NCI-H2171 (cell line): ENCODE measurements at places on chromosomes 1 and 21.
A peak's percentile ranks its signal among the peaks of the same experiment; 100 is the strongest.

GRCh38 chr1:11238311-11238710 is 24.0 kb downstream of the MTOR start:
- DNase-seq = no peak

GRCh38 chr1:22283596-22283995 is 140.7 kb upstream of the WNT4 start:
- no peak for DNase-seq

DNA sequence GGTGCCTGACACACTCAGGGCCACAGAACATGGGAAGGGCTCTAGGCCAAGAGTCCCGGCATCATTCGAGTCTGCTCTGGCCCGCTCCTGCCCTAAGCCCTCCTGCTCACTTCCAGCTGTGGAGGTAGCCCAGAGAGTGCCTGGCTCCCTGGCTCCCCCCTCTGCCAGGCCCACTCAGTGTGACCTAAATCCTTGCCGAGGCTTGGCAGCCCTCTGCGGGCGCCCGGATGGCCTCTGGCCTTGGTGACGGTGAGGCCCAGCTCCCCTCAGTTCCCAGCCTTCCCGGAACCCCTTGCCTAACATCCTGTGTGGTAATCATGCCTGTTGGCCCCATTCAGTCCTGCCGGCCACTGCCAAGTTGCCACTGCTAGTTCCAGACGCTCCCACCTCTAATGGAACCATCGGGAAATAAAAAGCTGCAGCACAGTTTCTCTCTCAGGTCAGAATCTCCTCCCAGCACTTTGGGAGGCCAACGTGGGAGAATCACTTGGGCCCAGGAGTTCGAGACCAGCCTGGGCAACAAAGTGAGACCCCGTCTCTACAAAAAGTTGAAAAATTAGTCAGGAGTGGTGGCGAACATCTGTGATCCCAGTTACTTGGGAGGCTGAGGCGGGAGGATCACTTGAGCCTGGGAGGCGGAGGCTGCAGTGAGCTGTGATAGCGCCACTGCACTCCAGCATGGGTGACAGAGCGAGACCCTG is 1.2 kb upstream of the H6PD start:
- no peak for DNase-seq

DNA sequence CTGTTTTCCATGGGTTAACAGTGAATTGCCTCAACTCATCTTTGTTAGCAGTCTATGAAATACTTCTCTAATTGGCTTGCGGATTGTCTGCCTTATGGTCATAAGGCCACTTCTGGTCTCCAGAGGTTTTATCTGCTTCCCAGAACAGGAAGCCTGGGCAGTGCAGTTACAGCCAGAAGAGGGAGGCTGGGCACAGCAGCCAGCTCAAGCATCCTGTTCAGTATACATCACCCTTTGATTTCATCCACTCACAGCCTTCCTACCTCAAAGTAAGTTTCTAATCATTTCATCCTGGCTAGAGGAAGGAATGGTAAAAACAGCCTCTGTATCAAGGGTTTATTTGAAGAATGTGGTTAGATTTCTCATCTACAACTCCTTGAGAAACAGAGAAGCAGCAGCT is 311.5 kb upstream of the DEPDC1 start:
- DNase-seq = no peak

- DNase-seq = no peak
Measured at GRCh38 chr1:162008799-162009198, 14.9 kb downstream of the OLFML2B start.

DNA sequence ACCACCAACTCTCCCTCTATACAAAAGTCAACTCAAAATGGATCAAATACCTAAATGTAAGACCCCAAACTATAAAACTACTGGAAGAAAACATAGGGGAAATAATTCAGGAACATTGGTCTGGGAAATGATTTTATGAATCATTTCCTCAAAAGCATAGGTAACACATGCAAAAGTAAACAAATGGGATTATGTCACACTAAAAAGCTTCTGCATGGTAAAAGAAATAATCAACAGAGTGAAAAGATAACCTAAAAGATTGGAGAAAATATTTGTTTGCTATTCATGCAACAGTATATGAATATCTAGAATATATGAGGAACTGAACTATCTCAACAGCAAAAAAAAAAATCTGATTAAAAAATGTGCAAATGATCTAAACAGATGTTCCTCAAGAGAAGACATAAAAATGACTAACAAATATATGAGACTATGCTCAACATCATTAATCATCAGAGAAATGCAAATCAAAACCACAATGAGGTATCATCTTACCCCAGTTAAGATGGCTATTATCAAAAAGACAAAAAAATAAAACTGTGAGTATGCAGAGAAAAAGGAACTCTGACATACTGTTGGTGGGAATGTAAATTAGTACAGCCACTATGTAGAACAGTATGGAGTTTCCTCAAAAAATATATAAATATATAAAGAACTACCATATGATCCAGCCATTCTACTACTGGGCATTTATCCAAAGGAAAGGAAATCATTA is 47.8 kb downstream of the VCAM1 start:
- DNase-seq = no peak

DNA sequence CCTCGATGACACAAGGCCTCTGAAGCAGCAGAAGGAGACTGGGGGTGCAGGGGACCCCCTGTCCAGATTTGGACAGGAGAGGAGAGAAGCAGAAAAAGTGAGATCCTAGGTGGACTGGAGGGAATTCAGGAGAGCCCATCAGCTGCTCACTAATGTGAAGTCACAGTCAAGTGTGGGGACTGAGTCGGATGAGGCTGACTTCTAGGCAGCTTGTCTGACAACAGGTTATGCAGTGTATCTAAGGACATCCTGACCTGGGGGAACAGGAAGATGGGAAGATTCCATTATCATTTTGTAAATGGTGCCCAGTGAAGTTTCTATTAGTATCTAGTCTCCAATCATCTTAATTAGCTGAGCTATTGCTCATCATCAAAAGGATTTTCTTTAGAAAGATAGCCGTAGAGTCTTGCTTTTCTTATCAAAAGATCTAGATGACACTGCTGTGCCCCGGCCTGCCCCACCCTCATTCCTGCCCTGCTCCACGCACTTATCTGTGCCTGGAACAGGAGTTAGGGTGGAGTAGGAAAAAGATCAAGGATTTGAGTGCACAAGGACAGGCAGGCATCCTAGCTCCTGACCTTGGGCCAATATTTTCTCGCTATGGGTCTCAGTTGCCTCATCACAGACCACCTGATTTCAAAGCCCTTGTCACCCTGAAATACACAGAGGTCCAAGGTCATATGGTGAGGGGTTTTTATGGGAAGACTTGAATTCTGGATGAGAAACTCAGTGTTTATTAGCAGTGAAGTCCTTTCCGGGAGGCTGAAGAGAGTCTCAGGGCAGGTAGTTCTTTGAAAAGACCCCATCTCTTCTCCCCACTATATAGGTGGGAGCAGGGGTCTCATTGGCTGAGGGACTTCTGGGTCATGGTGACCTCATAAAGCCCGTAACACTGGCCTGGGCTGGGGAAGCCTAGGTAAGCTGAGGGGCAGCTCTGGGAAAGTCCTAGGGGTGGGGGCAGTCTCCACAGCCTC is at the start of gene MROH7:
Gene MROH7, plus strand, starts transcription at position 924 of the 974 bp plus-strand sequence. CDS start 11,141 bp downstream, outside the sequence.
- no peak for DNase-seq

DNA sequence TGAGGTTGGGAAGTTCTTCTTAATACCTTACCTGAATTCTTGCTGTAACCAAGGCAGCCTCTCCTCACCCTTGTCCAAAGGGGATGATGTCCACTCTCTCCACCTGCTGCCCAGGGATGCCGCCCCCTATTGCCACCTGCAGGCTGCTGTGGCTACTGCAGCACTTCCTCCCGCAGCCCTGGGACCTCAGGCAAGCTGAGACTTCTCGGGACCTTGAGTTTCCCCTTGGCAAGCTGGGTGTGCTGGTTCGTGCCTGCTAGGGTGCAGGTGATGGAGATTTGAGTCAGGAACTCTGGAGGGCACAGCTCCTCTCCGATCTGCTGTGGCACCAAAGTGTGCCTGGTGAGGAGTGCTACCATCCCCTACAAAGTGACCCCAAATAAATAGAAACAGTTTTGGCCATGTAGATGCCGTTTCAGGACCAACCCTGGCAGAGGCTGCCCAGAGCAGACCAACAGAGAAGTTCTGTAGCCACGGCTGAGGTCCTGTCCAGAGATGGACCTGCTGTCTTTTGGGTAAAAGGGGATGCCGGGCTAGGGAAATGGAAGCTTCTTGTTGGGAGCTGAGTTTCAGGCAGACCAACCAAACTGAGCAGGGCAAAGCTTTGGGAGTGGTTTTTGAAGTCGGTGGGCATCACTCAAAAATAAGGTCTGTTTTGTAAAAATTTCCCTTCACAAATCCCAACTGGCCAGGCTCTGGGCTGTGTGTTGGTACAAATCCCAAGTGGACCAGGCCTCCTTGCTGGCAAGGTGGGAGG is 31.7 kb downstream of the RUNX3 start:
- DNase-seq = no peak

DNA sequence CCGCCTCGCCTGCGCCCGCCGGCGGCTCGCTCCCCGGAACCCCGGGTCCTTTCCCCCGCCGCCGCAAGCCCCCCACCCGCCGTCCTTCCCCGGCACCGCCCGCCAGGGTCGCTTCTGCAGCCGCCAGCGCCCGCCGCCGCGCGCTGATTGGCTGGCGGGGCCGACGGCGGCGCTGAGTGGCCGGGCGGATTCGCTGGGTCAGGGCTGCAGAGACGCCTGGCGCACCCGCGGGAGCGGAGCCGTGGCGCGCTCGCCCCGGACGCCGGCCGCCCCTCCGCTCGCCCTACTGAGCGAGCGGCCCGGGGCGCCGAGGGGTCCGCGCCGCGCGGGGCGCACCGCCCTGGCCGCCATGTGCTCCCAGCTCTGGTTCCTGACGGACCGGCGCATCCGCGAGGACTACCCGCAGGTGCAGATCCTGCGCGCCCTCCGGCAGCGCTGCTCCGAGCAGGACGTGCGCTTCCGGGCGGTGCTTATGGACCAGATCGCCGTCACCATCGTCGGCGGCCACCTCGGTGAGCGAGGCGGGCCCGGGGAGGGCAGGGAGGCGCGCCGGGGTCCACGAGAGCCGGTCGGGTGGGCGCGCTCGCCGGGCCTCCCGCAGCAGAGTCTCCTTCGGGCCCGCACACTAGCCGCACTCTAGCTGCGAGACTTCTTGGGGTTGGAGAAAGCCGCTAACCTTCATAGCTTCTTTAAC is at the start of gene RIMKLA:
Gene RIMKLA, plus strand, starts transcription at position 207 of the 694 bp plus-strand sequence. Its CDS starts 143 bp downstream, at position 350.
- peak; percentile 83 for DNase-seq

DNA sequence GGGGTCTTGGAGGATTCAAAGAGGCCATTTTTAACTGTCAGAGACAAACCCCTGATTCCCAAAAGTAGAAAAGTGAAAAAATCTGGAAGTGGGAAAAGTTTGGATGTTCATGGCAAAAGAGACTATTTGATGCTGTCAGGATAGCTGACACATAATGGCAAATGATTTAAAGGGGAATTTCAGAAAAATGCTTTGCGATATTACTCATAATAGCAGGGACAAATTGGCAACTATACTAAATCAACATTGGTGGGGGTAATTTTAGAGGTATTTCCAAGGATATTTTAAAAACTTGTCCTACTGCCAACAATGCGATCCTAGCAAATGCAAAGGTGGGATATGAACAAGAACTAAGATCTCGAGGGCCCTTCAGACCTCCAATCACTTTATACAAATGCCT is 5.3 kb upstream of the GSTM4 start:
- DNase-seq = no peak
